ENCODE measurements at places on chromosomes 11 and 22.

GRCh38 chr22:17705951-17706900 is 67.7 kb downstream of the BCL2L13 start:
- no peak for DNase-seq

- DNase-seq: no peak
These were observed 378.7 kb downstream of the NTM start for GRCh38 chr11:131749101-131749500.

DNA sequence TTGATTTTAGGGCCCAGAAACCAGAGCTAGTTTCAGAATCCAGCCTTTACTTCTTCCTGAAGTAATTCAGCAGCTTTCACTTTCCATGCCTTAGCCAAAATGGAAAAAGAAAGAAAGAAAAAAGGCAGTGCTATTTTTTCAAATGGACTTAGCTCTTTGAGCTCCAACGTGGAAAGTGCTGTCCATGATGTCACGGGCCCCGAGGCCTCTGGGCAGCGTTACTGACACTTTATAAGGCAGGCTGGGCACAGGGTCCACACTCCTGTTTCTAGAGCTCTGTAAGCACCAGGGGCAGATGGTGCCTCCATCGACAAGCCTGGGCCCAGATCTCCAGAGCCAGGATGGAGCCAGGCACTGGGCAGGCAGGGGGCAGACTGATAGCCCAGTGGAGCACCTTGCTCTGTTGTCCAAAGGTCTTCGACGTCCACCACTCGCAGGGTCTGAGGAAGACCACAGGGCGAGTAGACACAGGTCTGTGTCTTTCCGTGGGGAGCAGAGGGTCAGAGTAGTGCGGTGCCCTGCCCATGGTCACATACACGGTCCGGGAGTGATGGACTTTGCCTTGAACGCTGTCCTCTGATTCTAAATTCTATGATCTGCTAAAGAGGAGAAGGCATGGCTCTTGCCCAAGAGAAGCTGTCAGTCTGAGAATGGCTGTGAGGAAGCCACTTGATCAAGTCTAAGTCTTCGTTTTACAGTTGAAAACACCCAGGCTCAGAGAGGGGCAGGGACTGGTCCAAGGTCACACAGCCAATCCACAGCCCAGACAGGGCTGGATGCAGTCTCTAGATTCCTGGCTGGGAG is 22.0 kb upstream of the WNT11 start:
- no peak for DNase-seq

DNA sequence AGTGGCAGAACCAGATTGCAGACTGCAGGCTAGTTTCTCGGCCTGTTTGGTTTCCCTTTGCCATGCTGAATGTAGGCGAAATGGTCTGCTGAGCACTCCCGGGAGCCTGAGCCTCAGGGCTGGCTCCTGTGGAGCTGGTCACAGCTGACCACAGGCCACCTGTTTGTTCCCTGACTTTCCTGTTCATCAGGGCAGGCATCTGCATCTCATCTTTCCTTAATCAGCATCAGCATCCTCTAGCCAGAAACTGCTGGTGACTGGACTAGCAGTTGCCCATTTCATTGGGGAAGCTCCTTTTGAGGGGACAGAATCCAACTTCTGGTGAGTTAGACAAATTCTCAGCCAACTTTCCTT is 20.2 kb upstream of the C11orf96 start:
- DNase-seq: no peak

All from activated naive CD4-positive, alpha-beta T cell (primary cell).